ENCODE measurements at places on chromosomes 16 and 17.

DNA sequence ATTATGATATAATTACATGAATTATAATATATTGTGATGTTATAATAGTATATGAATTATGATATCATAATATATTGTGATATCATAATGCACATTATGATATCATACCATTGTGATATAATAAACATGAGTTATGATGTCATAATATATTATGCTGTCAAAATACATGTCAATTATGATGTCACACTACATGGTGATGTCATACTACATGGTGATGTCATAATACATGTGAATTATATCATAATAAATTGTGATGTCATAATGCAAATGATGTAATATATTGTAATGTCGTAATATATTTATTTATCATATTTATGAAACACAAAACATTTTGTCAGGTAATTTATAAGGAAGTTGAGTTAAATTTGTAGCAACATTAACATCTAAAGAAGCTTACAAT lies 1950.1 kb downstream of the TP53TG3F start:
- no peak for DNase-seq

- peak; percentile 75 for DNase-seq
Measured at GRCh38 chr16:24348545-24349290, 92.6 kb downstream of the CACNG3 start.

DNA sequence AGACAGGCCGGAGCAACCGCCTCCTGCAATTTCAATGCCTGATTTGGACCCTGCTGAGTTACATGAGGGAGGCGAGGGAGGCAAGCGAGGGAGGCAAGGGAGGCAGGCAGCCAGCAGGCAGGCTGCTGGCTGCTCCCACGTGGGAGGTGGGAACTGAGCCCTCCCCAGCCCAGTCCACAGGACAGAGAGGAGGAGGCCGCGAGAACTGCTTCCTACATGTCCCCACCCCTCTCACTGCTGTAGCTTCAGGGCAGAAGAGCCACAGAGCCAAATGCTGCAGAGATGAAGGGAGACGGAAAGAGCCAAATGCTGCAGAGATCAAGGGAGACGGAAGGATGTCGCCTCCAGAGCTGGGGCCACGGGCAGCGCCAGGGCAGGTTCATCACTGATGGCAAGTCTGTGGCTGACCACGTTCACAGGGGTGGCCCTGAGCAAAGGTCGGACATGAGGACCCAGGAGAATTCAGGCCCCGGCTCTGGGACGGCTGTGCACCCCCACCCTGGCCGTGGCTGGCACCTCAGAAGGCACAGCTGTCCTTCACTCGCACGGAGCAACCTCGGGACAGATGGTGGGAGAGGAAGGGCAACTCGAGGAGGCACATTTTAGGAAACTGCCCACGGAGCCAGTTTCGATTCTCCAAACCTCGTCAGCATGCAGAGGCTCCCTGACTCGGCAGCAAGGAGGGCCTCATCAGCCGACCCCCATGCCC lies 21.5 kb downstream of the RPH3AL start:
- no peak for DNase-seq

GRCh38 chr16:11409398-11409797 lies 64.1 kb downstream of the RMI2 start:
- no peak for DNase-seq

DNA sequence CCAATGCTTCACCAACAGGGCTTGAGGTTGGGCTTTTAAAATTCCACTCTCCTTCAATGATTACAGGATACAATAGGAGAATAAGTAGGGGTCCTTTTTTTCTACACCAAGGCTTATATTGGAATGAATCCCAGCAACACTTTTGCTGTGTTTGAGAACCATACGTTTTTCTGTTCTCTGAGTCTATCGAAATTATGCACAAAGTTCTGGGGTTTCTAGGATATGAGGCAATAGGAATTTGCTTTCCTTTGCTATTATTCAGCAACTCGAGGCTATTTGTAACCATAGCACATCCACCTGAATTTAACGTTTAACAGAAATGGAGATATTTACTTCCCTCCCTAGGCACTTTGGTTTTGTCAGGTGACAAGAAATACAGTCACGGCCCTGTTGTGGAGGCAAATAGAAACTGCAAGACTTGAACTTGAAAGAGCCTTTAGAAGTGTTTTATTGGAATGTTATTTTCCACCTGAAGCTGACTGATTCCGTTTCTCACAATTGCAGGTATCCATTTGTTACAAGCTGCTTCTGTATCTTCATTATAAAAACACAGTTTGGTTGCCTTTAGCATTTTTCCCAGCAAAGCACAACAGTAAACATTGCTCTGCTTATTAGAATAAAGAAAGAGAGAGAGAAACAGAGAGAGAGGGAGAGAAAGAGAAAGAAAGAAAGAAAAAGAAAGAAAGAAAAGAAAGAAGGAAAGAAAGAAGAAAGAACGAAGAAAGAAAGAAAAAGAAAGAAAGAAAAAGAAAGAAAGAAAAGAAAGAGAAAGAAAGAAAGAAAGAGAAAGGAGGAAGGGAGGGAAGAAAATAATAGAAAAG lies 109.6 kb downstream of the HS3ST3A1 start:
- DNase-seq, result no peak

GRCh38 chr17:50133028-50133768 lies 3.2 kb upstream of the SAMD14 start:
- DNase-seq, result peak; percentile 74

GRCh38 chr17:83099086-83099555 lies 19.7 kb downstream of the METRNL start:
- no peak for DNase-seq

GRCh38 chr16:12170103-12171040 lies 193.8 kb downstream of the SNX29 start:
- no peak for DNase-seq

DNA sequence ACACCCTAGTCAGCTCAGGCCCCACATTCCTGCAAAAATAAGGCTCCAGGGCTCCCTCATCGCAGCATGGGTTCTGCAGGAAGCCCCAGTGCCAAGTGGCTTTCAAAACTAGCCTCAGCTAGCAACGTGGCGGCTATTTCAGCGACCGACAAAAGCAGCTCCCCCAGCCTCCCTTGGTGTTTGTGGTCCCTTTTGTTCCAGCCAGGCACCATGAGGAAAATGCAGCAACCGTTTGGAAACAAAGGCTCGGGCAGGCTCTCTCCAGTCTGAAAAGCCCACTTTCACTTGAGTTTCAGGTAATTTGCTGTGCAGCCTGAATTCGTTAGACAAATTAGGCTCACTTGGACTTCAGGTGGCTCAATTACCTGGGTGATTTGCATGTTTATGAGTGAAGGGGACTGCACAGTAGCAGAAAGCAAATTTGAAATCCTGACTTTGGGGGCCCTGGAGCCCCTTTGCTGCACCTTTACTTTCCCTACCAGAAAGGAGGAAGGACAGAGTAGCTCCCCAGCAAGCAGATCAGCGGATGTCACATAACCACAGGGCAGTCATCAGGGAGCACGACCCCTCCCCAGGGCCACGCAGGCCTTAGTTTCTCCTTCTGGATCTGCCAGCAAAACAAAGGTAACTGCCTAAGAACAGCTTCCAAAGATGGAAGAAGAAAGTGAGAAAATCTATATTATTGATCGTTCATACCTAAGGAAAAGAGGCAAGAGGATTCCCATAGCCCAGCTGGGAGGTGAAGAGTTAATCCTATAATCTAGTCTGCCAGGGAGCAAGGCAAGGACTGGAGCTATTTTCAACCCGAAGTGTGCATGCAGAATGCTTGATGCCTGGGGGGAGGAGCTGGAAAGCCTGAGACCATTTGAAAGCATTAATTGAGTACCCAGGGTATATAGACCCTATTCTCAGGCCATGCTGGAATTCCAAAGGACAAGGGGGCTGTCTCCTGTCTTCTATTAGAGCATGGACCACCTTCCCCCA lies 143.1 kb upstream of the SDK2 start:
- peak; percentile 70 for DNase-seq

GRCh38 chr17:30380643-30381339 lies 2.1 kb downstream of the CPD start:
- no peak for DNase-seq

GRCh38 chr17:62848334-62848733 lies 40.2 kb upstream of the MARCHF10 start:
- DNase-seq, result no peak

- peak; percentile 38 for DNase-seq
Measured at GRCh38 chr16:47037396-47037745, 63.9 kb upstream of the DNAJA2 start.
